ENCODE measurements at places on chromosomes 2 and 18.

GRCh38 chr2:106882673-106883072, 3.3 kb downstream of the ST6GAL2 start:
- DNase-seq, result no peak

DNA sequence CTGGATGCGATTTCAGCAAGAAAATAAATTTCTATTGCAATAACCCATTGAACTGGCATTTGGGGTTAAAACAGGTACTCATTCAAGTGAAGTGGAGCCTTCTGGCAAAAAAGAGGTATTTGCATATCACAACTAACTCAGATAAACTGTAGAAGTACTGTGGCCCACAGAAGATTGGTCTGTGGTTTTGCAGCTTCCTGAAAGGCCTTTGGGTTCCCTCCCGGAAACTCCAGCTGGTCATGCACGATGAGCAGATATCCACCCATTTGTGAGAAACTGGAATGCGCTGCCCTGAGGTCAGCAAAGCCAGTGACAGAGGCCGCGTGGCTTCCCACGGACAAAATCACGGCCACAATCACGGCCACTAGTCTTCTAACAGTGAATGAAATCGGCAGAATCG, 106.3 kb downstream of the EPHA4 start:
- DNase-seq, result no peak

GRCh38 chr2:27024188-27024587, 8.6 kb upstream of the TMEM214 start:
- no peak for DNase-seq

GRCh38 chr2:232327105-232328031, 51.2 kb upstream of the ALPP start:
- DNase-seq, result peak; percentile 80

DNA sequence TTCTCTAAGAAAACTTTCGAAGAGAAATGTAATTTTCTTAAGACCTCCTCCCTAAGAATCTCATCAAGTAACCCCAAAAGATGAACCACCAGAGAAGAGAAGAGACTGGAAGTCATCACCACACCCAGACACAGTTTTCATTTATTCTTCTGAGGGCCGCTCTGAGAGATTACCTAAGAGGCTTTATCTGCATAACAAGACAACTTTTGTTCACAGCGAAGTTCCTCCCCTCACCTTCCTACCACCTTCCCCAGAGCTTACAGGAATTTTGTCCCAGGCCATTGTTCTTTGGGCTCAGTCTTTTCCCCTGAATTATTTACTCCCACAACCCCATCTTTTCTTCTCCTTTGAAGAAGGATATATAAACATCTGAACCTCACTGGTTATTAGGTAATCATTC, 92.8 kb downstream of the AKAIN1 start:
- DNase-seq, result no peak

DNA sequence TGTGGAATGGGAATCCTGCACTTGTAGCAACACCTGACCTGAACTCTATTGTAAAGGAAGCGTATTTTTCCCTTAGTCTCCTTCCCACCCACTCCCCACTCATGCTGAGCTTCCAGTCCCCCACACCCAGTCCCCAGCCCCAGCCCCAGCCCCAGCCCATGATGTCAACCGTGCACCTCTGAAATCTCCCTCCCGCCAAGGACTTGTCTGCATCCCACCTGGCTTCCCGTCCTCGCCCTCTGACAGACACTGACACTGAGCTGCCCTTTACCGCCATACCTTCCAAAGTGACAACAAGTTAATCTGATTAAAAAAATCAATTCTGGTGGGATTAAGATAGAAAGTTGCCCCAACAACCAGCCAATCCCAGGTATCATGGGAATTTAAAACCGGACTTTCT, 213.6 kb upstream of the CELF4 start:
- no peak for DNase-seq

DNA sequence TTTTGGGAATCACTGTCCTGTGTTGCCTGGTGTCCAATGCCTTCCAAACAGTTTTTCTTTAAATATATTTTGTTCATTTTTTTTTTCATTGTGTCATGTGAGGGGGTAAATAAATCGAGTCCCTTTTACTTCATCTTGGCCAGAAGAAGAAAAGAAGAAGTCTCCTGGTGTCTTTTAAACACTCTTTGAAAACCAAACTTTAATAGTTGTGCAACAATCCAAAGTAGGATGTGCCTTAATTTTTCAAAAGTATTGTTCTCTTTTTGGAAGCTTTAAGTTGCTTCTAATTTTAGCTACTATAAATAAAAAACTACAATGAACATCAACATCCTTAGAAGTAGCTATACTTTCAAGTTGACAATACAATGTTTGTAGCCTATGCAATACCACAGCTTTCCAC, 154.9 kb downstream of the ATAD2B start:
- DNase-seq, result no peak

DNA sequence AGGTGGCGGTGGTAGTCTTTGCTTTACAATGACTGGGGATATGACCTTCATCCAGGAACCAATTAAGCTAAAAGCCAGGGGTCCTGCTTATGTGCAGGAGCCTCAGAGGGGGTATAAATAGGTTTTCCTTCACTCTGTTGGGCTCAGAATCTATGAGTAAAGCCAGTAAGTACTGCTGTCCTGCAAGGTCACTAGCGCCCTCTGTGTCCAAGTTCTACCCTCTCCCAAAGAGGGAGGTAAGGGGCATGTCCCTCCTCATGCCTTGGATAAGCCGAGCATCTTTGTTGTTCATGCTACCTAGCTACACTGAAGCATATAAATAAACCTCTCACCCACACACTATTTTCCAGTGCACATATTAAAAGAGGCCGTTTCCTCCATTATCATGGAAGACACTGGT, 79.4 kb downstream of the SPRED2 start:
- DNase-seq, result no peak

GRCh38 chr2:36458106-36458505, 102.5 kb downstream of the CRIM1 start:
- no peak for DNase-seq

DNA sequence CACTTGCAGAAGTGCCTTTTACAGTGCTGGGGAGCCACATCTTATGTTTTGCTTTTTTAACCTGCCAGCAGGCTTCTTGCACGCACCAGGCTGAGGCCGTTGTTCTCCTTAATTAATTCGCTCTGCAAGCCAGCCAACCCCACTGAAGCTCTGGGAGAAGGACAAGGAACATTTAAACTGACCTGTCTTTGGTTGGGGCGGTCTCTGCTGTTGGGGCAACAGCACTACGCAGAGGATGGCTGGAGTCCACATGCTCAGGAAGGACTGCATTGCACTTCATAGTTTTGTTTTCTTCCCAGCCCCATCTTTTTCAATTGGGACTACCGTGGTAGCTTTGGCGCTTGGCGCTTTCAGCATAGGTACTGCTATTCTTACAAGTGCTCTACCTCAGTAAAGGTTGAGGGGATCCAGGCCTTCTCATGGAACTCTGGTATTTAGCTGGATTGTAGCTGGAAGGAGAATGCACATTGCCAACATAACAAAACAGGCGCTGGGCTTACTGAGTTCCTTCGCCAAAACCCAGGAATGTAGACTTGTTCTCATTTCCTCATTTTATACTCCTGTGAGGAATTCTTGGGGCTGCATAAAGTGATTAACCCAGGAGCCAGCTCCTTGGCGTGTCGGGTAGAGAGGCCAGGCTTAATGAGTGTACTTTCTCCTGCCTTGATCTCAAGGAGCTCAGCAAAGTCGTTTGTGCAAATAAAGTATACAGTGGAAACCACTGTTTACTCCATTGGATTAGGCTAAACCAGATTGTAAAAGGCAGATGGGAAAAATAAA, 146.2 kb downstream of the PRKCE start:
- DNase-seq, result no peak

GRCh38 chr2:86357392-86357963, 20.1 kb upstream of the REEP1 start:
- DNase-seq, result no peak

DNA sequence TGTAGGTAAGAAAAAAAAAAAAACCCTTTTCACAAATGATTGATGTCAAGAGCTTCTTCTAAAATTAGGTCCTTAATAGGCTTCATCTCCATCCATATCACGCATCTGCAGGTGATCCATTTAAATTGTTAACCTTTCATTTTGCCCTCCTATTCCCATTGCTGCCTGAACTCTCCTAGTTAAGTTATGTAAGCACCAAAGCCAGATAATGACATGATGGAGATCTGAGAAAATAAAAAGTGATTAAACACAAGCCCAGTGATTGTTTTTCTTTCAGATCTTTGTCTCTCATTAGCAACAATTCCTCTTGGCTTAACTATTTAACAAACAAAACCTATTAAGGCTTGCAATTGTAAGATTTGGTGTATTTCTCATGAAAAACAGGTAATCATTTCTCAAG, 20.0 kb downstream of the LANCL1 start:
- no peak for DNase-seq

- DNase-seq, result no peak
Measured at GRCh38 chr2:179036353-179036905, 13.5 kb downstream of the CCDC141 start.

DNA sequence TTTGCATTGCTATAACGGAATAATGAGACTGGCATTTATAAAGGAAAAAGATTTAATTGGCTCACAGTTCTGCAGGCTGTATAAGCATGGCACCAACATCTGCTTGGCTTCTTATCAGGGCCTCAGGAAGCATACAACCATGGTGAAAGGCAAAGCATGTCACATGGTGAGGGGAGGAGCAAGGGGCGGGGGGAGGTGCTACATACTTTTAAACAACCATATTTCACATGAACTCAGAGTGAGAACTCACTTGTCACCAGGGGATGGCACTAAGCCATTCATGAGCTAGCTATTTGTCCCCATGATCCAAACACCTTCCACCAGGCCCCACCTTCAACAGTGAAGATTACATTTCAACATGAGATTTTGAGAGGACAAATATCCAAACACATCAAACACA, 188.7 kb downstream of the MBD5 start:
- no peak for DNase-seq

DNA sequence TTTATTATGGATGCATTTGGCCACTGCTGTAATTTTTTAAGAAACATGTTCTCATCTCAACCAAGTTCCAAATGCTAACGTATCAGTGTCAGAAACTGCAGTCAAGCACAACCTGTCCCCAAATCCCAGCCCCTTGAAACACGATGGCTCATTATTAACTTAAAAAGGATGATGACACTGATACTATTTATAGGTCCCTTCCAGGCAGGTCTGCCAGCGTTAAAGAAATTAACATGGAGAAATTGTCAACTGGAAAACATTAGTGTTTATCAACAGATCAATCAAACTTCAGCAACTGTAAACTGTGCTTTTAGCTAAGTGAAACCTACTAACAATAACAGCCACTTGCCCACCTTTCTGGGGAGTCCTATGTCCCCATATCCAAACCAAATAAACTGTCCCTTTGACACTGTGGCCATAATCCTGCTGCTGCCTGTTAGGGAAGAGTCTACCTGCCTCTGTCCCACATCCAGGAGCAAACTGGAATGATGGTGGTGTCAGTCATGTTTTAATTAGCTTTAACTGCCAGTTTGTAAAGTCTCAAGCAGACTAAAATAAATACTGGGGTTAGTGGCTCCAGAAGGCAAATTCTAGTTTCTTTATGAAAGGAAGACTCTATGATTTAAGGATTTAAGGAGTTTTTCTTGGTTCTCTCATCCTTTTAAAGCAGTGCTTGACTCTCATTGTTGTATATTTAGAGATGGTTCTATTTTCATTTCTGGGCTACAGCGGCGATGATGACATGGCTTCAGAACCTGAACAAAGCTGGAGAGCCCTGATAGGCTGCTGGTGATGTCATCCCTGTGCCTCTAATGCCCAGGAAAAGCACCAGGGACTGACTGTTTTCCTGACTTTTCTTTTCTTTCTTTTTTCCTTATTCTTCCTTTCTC, 583.6 kb upstream of the PIK3C3 start:
- DNase-seq, result no peak

DNA sequence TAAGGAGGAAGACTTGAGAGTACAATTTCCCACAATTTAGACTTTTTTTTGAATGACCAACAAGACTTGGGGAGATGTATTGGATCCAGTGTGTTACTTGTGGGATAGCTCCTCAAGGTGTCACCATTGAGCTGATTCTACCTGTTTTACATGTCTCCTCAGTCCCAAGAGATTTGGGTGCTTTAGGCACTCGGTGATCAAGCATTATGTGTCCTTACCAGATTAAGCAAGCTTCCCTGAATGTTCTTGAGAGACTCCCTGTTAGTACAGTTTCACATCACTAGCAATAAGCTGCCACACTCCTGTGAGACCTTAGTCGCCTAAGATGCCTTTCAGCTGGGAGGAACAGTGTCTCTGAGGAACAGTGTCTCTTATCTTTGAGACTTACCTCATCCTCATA, 384.3 kb upstream of the SYT4 start:
- no peak for DNase-seq

- no peak for DNase-seq
Measured at GRCh38 chr2:74845991-74846390, 12.1 kb downstream of the HK2 start.

- no peak for DNase-seq
Measured at GRCh38 chr2:170495896-170496295, 219.2 kb upstream of the SP5 start.

DNA sequence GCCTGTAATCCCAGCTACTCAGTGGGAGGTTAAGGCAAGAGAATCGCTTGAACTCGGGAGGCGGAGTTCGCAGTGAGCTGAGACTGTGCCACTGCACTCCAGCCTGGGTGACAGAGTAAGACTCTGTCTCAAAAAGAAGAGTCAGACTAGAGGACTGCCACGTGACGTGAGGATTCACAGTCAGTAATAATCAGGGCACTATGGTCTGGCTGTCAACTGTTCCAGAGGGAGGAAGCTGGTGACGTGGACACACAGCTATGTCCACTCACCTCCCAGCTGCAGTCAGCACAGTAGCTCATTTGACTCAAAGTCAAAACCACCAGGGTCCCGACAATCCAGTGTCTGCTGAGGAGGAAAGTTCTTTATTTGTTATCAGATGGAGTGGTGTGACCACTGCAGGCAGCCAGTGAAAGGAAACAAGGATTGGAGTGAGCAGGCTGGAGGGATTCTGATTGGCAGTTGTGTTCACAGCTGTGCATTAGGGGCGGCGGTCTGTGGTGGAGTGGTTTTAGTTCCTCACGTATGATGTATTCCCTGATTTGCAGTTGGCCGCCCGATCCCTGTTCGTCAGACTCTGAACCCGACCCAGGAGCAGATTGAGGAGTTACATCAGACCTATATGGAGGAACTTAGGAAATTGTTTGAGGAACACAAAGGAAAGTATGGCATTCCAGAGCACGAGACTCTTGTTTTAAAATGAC, 37.9 kb downstream of the MOGAT1 start:
- no peak for DNase-seq

- DNase-seq, result no peak
Measured at GRCh38 chr2:45498661-45499550, 112.2 kb downstream of the SRBD1 start.

DNA sequence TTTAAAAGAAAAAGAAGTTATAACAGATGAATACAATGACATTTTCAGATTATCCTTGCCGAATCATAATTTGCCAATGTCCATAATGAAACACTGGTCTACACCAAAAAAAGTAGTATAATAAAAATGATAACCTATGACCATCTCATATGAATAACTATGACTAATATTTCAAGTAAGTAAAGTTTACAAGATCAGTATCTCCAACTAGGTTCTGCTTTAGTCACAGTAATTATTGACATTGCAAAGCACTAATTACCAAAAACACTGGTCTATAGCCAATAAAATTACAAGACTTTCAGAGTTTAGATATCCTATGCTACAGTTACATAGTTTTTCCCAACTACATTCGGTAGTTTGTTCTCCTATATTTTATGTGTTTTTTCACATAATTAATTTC, 136.7 kb downstream of the MEMO1 start:
- no peak for DNase-seq

Data from activated T-cell treated with anti-CD3 and anti-CD28 coated beads for 1 hour (primary cell).